ENCODE measurements at places on chromosomes 16 and 17.
A peak's percentile ranks its signal among the peaks of the same experiment; 100 is the strongest.

DNA sequence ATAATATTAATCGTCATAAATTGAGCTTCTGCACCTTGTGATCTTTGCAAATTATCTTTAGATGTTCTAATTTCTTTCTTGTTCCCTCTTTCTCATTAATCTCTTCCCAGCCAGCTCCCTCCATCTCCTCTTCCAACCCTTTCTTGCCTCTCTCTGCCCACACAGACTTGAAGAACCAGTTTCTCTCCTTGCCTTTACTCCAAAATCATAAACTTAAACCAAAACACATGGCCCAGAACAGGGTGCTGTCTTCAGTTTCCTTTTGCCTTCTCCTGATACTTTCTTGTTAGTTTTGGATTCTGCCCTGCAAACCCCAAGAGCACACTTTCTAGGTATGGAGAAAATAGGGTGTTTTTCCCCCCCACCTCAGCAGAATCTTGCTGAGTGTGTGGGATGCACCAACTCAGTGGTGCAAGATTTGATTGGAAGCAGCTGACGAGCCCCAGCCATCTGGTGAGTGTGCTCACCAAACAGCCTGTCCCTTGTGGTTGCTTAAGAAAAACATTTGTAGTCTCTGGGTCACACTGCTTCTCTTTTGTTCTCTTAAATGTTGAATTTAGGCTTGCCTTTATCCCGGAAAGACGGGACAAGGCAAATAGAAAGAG lies 175.8 kb upstream of the MAF start:
- DNase-seq: peak; percentile 79

- DNase-seq: no peak
Observed at GRCh38 chr16:19968891-19969683, 84.4 kb upstream of the GPRC5B start.

- DNase-seq: no peak
Observed at GRCh38 chr16:3856367-3857141, 24.0 kb downstream of the CREBBP start.

DNA sequence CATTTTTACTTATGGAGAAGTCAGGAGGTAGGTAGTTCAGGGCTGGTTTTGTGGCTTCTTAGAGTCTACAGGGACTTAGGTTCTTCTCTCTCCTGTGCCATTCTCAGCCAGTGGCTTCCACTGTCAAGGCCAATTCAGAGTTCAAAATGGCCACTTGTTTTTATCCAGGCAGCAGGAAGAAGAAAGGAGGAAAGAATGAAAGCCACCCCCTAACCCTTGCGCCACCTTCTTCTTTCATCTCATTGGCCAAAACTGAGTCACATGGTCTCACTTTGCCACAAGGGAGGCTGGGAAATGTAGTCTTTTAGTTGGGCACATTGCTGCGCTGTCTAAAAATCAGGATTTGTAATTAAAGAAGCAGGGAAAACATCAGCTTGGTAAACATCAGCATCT lies 60.8 kb upstream of the MED9 start:
- peak; percentile 88 for DNase-seq

DNA sequence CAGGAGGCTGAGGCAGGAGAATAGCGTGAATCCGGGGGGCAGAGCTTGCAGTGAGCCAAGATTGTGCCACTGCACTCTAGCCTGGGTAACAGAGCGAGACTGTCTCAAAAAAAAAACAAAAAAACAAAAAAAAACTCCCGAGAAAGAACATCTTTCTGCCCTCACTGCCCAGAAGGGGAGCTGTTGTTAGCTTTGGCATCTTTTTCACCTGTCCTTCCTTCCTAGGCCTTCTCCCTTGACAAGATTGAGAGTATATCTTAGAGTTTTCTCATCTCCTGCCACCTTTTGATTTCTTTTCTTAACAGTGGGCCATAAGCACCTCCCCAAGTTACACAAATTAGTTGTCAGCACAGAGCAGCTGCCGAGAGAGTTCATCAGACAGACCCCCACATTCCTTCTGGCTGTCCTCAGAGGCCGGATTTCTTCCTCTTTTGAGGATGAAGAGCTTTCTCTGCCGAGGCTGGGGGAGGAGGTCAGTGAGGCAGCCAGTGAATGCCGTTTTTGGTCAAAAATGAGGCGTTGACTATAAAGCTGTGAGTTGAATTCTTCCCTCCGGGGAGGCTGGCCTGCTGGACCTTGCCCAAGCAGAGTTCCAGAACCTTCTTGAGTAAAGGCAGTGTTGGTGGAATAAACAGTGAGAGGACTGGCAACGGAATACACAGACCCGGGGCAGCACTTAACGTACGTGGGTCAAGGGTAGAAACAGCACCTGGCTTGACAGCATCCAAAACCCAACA lies 127.0 kb downstream of the ABCC6 start:
- DNase-seq: peak; percentile 38

DNA sequence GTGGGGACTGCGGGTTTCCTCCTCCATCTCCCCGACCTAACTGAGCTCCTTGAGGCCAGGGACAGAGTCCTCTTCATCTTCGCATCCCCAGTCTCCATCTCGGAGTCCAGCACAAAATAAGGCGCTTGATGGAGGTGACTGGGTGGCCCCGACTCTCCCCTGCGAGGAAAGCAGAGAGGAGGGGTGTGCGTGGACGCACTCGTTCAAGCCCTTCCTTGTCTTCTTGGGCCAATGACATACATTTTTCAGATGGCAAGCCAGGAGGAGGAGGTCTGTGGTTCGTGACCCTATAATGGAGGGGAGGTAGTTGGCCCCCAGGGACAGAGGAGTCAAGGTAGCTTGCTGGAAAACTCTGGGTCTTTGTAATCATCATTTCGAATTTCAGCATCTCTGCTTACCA lies 17.2 kb downstream of the CRISPLD2 start:
- peak; percentile 27 for DNase-seq

- no peak for DNase-seq
Observed at GRCh38 chr17:68562736-68563135, 38.4 kb downstream of the FAM20A start.

DNA sequence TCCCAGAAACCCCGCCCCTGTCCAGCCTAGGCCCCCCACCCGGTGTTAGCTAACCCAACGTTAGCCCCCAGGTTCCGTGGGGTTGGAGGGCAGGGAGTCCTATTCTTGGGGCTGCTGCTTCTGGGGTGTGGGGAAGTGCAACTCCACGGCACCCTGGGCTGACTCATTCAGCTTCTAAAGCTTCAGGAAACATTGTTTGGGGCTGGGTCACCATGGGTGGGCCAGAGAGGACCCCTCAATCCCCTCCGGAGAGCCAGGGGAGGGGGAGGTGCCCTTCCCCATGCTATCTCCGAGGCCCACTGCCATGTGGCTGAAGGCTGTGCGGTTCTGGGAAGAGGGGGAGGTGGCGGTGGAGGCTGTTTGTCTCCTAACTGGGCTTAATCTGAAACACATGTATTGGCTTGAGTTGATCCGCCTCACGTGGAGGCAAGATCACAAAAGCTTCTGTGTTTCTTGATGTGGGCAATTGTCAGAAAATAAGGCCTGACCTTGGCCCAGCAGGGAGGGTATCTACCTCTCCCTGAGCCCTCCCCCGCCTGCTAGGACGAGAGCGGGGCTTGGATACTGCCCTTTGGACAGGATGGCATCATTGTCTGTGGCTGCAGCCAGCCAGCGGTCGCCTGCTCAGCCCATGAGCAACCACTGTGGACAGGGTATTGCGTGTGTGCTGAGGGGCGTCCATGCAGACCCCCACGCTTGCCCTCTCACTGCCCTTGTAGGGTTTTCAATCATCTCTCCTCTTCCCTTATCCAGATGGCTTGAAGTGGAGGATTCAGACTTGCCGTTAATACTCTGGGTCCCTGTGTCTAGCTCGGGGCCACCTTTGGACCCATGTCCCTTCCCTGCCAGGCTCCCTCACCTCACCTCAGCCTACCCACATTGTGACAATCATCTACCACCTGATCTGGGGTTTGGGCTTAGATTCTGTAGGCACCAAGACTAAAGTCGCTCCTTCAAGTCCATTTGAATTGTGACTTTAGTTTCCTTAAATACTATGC lies 1.3 kb downstream of the SERPINF1 start:
- peak; percentile 94 for DNase-seq

DNA sequence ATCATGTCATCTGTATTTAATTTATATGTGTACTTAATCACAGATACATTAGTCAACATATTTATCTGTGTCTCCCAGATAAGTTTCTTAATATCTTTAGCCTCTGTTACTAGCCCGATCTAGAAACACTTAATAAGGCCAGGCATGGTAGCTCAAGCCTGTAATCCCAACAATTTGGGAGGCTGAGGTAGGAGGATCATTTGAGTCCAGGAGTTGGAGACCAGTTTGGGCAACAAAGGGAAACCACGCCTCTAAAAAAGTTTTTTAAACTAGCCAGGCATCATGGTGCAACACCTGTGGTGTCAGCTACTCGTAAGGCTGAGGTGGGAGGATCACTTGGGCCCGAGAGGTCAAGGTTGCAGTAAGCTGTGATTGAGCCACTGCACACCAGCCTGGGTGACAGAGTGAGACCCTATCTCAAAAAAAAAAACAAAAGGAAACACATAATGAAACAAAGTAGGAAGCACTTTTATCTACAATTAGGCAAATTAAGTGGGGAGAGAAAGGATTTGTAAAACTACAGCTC lies 9.4 kb downstream of the SKA2 start:
- DNase-seq: no peak

GRCh38 chr16:12305847-12306801 lies 329.6 kb downstream of the SNX29 start:
- no peak for DNase-seq

- no peak for DNase-seq
Observed at GRCh38 chr17:58377093-58377601, 25.1 kb upstream of the SUPT4H1 start.

GRCh38 chr16:27347930-27348685 lies 34.3 kb downstream of the IL4R start:
- no peak for DNase-seq

DNA sequence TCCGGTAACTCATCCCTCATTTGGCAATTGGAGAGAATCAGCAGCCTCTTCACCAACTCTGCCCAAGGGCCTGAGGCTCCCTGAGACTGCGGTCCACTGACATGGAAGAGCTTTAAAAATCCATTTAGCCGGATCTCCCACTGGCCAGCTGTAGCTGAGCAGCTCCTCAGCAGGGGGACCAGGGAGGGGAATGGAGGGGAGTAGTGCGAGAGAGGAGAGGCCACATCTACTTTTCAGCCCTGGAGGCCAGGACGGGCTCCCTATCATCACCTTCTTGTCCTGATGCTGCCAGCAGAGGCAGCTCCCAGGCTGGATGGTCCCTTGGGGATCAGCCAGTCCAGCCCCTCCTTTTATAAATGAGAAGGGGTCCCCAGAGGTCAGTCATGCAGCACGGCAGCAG lies 25.0 kb upstream of the SPPL2C start:
- DNase-seq: no peak

DNA sequence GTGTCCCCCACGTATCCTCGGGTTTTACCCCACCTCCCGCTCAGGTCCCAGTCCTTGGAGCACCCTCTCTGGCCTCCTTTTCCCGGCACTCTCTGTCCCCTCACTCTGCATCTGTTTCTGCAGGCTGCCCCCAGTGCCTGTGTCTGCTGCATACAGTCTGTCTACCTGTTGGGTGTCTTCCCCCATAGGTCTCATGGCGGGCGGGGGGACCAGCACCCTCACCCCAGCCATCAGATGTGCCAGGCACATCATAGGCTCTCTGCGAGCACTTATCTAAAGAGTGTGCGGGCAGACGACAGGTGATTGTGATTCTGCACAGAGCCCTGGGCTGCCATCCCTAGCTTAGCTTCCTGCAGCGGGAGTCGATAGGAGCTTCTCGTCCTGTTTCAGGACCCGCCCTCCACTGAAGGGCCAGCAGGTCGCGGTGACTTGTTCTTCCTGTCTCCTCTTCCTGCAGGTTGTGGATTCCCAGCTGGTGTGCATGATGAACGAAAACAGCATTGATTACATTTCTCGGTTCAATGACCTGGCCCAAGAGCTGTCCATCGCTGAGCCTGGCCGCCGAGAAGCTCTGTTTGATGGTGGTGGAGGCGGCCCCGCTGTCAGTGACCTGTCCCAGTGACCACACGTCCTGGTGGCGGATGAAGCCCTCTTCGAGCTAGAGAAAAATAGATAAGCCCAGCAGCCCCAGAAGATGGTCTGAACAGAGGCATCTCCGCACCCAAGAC lies 4.5 kb upstream of the JPT2 start:
- DNase-seq: no peak

GRCh38 chr16:47033176-47033575 lies 59.7 kb upstream of the DNAJA2 start:
- DNase-seq: no peak

DNA sequence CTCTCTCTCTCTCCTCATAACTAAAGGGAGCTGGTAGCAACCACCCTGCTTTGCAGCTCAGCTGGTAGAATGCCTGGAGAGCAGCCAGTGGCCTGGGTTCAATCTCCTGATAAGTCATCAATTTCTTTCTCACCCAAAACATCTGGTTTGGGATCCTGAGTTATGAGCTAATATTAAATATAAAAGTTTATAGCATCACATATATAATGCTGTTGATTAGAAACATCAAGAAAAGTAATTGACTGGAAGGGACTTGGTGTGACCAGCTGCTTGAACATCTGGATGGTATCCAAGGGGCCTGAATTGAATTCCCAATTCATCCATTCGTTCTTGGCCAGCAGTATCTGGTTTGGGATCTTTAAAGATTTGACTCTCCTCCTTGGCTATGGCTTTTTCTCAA lies 12.2 kb upstream of the ELAC2 start:
- no peak for DNase-seq

DNA sequence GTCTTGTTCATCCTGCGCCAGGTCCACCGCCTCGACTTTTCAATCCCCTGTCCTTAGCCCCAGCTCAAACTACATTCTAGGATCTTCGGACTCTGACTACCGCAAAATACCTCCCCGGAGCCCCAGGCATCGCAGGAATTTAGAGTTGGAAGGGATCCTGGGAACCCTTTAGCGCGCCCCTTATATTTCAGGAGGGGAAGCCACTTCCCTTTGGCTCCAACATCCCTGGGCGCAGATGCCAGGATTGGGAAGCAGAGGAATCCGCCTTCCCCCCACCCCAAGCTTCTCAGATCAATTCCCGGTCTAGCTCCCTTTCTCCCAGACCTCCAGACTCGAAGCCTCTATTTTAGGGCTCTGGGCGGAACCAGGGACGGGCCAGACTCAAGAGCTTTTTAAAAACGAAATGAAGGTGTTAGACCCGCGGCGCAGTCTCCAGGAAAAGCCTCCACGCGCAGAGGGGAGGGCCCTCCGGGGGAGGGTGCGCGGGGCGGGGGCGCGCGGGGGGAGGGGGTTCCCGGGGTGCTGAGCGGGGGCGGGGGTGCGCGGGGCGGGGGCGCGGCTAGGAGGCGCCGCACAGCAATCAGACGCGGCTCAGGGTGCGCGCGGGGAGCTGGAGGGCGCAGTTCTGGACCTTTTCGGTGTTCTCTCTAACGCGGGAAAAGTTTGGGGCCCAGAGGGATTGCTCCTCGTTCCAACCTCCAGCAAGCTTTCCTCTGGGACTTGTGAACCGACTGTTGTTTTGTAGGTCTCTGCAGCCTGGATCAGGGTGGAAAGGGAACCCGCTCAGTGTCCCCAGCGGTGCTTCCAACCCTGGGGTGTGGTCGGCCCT lies 1.6 kb downstream of the AHSP start:
- no peak for DNase-seq

- no peak for DNase-seq
Observed at GRCh38 chr16:67248401-67249177, at the start of gene SLC9A5. Gene SLC9A5, plus strand, starts transcription at chr16:67248979. Its CDS starts 36 bp downstream, at chr16:67249015.
